ENCODE measurements at places on chromosomes 4 and X.

DNA sequence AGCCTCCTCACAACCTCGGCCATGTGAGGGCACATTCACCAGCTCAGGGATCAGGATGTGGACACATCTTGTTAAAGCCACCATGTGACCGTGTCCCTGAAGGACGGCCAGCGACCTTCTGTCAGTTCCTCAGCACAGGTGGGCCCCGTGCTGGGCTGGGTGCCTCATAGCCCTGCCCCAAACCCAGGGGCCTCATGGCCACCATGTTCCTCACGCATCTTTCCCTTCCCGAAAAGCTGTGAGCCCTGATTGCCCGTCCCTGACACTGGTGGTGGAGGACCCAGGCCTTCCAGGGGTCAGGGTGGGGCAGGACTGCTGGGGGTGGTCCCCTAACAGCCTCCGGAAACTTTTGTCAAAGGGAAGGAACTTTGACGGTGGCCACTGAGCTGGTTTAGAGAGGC, 60.1 kb upstream of the ADRA2C start:
- DNase-seq: no peak

DNA sequence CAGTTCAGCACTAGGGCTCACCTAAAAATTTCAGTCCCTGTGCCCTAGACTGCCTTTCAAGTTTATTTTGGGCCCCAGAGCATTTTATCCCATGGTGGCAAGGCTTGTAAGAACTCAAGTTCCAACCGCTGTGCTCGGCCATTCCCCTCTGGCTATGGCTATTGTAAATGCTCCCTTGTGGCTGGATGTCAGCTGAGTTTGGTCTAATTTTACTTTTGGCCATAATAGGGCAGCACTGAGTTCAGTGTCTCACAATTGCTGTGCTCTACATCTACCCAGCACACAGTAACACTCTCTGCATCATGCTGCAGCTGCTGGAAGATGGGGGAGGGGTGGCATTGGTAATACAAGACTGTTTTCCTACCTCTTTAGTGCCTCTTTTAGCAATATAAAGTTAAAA, 210.8 kb upstream of the IRS4 start:
- no peak for DNase-seq

DNA sequence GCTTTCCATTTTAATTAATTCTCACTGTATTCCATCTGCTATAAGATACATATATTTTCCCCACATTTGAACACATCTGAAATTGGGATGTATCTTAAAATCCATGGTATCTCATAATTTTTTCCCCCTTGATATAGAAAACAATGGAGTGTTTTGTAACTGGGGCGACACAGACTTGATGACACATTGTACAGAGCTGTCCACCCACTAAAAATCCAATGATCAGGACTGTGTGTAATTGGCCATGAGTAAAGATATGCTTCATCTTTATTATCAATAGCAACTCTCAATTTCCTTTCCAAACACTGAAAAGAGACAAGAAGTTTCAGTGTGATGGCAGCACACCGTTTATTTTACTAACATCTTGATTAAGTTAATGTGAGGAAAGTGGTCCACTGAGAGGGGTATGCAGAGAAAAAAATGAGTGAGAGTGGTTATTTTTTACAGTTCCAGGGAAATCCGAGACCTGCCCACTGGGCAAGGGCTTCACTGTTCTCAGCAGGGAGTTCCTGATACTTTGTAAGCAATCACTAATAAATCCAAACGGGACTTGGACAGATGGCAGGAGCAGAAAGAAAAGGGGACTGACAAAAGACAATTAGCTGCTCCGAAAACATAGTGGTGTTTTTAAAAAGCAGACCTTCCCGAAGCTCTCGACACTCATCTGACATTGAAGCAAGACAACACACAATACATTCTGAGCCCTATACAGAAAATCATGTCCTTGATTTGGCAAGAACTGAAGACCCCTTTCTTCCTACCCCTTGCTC, 149.4 kb downstream of the TSPAN5 start:
- peak; percentile 26 for DNase-seq

DNA sequence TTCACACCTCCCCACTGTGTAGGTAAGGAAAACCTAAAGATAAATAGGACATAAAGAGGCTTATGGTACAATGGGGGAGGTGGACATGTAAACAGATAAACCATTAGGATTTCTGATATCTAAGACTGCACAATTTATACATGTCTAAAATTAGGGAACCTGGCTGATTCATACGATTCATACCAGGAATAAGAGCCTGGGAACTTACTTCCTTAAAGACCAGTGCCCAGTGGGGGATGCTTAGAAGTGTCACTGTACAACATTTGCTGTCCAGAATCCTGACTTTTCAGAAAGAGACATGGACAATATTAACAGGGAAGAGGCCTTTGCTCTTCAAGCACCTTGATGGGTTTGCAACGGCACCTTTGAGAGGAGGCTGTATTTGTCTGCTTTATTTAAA, 116.8 kb upstream of the KIT start:
- DNase-seq: no peak

GRCh38 chr4:183635321-183635720, 23.7 kb downstream of the RWDD4 start:
- DNase-seq: no peak

- peak; percentile 1 for DNase-seq
These were observed 78.1 kb upstream of the BOD1L1 start for GRCh38 chr4:13705521-13706041.

GRCh38 chr4:172874944-172875343, 293.7 kb upstream of the GALNT7 start:
- DNase-seq: no peak

DNA sequence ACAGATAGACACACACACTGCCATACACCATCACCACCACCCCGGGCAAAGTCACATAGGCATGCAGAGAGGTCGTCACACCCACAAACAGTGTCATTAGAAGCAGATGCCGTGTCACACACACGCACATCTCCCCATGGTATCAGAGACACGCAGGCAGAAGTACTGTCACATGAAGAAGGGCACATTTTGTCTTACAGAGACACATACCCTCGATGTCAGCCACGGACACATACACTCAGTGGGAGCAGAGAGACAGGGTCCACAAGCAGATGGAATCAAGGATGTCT, 3.3 kb downstream of the NALF2 start:
- DNase-seq: no peak

GRCh38 chr4:155582041-155582440, 84.6 kb upstream of the GUCY1A1 start:
- DNase-seq: no peak

DNA sequence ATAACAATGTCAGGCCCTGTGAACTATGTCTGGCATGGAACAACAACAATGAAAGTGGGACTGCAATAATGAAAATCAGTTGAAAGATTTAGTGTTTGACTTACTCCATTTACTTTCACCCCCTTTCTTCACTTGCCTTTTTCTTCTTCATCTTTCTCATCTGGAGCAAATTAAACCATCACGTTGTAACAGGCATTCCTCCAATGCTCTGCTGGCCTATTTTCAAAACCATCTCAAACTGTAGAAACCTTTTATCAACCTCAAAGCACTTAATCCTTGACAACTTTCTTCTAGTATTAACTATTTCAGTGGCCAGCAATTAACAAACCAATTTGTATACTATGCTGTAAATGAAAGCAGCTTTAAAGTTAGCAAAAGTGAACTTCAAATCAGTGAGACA, 8.3 kb downstream of the KLHL13 start:
- no peak for DNase-seq

DNA sequence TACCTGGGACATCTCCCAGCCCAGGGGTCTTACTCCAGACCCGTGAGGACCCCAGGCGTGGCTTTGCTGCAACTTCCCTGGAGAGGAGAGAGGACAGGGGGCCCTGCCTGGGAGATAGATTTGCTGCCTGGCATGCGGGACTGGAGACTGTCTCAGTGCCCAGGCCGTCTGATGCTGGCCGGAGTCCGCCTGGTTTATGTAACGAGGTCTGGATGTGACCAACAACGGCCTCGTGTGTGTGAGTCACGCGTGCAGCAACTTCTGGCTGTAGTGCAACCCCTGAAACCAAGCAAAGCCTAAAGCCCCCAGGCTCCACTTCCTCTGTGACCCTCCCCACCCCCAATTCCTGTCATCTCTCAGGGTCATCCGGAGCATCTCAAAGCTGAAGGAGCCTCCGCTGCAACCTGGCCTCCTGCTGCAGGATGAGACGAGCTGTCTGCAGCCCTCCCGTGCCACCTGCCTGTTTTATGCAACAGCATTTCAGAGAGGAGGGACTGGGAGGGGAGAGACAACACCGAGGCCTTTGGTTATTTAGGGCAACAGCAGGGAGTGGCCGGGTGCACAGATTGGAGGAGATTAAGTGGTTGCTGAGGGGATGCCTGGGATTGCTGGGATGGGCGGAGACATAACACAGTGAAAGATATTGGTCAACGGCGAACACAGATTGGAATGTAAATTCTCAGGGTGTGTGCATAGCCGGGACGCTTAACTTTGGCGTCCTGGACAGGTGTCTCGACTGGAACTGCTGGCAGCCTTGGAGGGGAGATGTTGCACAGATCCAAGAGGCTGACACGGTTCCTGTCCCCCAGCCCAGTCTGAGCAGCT, 16.0 kb downstream of the XG start:
- DNase-seq: no peak

DNA sequence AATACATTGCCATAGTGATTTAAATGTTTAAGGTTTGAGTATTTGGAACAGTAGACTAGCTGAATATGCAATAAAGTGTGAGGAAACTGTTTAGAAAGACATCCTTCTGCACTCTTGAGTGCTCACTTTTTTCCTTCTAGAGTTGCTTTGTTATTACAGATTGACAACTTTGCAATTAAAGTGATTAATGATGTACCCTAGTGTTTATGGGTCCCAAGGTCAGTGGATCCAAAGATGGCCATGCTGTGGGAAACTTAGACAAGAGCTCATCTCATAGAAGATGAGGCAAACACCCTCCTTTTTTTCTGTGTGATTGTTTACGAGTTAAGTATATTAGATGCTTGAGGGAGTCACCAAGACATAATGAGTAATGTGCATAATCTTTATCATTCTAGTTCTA, 118.8 kb downstream of the PDLIM5 start:
- no peak for DNase-seq

DNA sequence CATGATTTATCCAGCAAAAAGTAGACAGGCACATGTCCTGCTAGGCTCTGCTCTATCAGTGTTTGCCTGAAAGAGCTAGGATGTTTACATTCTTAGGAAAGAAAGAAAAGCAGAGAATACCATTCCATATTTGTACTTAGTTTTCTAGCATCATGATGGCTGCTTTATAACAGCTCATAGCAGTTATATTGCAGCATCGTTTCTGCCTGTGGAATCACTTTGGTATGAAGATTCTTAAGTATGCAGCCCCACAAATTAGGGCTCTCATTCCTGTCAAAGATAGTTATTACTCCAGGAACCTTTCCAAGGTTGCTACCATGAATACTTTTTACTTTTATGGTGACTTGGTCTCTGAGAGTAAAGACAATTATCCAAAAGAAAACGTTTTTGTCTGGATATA, 119.0 kb upstream of the MYOZ2 start:
- no peak for DNase-seq

DNA sequence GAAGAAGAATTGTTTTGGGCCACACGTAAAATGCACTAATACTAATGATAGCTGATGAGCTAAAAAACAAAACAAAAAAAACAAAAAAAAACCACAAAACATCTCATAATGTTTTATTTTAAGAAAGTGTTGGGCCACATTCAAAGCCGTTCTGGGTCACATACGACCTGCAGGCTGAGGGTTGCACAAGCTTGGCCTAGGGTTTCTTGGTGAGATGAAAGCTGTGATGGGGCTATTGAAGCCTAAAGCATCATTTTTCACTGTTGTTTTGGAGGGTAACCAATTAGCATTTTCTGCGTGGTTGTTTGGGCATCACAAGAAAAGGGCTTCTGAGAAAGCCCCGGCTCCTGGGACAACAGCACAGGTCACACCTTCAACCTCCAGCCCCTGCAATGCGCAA, 42.5 kb upstream of the ZNF157 start:
- no peak for DNase-seq

- DNase-seq: peak; percentile 54
These were observed 70.7 kb downstream of the ANKRD50 start for GRCh38 chr4:124641715-124642381.

DNA sequence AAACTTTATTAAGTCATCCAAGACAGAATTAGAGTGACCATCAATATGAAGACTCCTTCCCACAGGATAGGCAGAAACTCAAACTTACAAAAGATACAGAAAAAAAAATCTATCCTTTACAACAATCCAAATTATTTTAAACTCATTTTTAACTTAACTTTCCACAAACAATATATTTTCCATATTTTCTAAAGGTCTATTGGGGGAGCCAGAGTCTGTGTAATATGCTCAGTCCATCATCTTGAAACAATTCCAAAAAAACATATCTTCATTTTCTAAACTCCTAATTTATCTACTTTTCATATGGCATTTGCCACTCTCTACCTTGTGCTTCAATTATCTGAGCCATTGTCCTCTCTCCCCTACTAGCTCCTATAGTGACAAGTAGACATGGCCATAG, 378.1 kb downstream of the PDGFC start:
- DNase-seq: peak; percentile 28

- no peak for DNase-seq
These were observed 17.3 kb upstream of the SASH3 start for GRCh38 chrX:129762448-129762847.

- DNase-seq: no peak
These were observed 311.7 kb upstream of the TAPT1 start for GRCh38 chr4:16537926-16538325.

GRCh38 chrX:14875624-14876023, 2.4 kb downstream of the MOSPD2 start:
- no peak for DNase-seq

DNA sequence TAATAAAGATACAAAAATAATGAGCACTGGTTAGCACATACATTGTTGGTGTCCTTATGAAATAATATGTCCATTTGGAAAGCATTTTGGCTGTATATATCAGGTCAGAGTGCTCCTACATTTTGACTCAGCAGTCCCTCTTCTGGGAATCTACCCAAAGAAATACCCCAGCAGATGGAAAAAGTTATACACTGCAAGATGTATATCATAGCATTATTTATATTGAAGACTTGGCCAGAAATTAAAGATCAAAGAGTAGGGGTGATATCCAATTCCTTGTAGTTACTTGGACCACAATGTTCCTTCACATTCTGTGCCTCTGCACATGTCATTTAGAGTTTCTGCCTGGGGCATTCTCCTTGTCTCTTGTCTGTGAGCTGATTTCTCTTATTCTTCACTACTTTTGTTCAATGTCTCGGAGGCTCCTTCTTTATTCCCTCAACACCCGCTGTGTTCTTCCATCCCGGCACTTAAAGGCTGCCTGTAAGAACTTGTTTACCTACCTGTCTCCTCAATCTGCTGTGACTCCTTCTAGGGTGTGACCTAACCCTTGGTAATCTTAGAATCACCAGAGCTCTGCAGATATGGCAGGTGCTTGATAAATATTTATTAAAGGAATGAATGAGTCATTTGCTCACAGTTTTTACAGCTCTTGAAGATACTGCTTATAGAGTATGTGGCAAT, 3.1 kb upstream of the TSPAN5 start:
- DNase-seq: peak; percentile 48

- DNase-seq: no peak
These were observed 914.0 kb upstream of the PRKX start for GRCh38 chrX:4627414-4627813.
